Stimulated activated CD4-positive, alpha-beta T cell treated with anti-CD3 and anti-CD28 coated beads, Interleukin-1b, Interleukin-23, amount 100 ng/mL, for 1 hour (primary cell): ENCODE measurements at places on chromosomes 6 and 20.

DNA sequence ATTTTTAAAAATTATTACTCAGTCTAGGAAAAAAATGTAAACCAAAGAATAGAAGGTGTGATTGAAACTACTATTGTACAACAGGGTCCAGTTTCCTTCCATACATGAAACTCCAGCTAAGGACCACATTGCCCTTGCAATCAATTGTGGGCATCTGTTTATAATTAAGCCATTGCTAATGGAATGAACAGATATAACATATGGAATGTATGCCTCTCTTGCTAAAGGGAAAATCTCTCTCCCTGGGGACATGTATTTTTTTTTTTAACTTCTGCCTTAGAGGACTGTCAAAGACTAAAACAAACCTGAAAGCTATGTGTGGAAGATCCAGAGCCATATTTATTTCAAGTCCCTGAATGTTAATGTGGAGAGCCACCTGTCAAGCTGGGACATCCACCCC is 336.8 kb upstream of the MANEA start:
- no peak for DNase-seq

GRCh38 chr20:57281900-57282299 is 15.5 kb upstream of the BMP7 start:
- DNase-seq, result no peak

GRCh38 chr20:25085756-25086495 is 4.0 kb upstream of the VSX1 start:
- no peak for DNase-seq

- DNase-seq, result no peak
Measured at GRCh38 chr6:32047539-32047854, 9.3 kb downstream of the CYP21A2 start.

DNA sequence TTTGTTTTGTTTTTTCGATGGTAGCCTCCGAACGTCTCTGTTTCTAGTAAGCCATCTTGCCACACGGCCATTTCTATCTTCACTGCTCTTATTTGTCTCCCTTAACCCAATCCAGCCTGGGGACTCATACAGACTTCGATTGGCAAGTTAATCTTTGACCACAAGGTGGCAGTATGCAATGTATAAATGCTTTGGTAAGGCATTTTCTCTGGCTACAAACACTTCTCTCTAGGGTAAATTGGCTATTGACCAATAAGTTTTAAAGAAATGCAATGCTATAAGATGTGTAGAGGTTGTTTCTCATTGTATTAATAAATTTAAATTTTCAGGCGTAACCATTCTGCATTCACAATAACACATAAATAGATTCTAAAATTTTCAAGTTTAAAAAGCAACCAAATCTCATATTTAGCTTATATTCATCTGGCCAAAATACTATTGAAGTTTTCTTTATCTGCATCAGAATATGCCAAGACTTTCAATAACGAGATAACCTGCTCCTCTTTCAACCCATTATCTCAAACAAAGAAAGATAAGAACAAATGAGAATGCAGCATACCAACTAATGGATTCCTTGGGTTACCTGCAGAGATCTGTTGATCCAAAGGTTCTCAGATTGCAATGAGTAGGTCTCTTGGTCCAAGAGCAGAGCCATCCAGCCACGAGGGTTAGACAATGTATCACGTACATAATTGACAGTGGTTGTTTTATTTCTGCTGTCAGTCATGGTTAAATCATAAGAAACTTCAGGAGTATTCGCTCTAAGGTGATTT is 231.9 kb downstream of the PKHD1 start:
- DNase-seq, result no peak

DNA sequence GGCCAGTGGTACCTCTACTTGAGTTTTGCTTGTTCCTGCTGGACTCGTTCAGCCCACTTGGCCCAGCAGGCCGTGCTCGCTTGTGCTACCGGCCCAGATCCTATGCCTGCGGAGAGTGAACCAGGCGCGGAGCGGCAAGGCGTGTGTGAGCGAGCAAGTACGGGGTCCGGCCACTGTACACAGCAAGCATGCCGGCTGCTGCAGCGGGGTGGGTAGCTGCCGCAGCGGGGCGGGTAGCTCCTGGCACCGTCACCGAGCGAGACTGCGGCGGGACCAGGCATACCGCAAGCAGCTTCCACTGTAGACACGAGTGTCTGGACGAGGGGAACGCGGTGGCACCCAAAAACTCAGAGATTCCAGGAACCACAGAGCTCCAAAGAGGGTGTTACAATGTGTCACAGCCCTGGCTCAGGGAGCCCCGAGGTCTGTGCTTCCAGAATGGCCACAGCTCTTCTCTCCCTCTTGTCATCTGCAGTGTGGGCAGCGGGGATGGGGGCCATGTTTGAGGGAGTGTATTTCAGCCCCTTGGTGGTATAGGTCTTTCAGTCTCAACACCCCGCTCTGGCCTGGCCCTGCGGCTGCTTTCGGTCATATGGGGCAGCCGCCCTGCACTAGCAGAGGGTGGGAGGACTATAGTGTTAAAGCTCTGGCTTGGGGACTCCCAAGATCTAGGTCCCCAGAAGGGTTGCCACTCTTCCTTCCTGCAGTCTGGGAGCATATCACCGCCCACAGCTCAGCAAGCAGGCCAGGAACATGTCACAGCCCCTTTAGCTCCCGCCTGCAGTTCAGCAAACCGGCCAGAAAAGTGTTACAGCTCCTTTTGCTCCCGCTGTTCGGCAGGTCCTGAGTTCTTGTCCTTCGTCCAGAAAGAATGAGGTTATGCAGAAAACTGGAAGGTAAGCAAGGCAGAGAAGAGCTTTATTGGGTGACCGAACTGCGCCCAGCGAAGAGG is 6.1 kb upstream of the RWDD1 start:
- DNase-seq, result no peak

- DNase-seq, result no peak
Measured at GRCh38 chr6:167764713-167765479, 61.8 kb upstream of the AFDN start.

- DNase-seq, result no peak
Measured at GRCh38 chr6:126039284-126039683, 52.9 kb downstream of the TRMT11 start.

DNA sequence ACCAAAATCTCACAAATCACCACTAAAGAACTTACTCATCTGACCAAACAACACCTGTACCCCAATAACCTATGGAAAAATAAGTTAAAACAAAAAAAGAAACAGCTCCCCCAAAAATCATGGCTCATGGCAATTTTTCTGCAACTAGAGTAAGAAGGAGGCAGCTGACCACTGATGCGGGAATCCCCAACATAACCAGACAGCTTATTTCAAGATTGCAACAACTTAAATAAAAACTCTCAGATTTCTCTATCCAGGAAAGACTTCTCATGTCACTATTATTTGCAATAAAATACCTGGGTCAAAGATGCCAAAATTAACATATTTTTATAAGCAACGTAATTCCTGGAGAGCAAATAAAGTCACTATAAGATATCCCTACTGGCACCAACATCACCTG is 128.1 kb upstream of the LY86 start:
- DNase-seq, result no peak

GRCh38 chr20:25005661-25006060 is 13.1 kb upstream of the APMAP start:
- DNase-seq, result no peak

DNA sequence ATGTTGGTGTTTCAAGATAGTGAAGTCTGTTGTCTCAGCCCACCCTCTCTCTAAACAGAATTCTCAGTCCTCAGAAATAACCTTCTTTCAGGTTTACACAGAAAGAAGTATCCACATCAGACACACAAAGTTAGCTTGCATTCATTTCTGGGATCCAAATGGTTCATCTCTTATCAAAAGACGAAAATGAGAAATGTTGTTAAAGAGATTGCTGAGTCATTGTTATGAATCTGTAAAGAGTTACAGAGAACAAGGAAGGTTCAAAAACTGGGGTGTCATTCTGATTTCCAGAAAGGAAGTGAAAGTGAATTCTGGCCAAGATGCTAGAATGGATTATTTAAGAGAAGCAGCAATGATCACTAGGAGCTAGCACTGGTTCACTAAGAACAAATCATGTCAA is 90.5 kb upstream of the ATXN1 start:
- DNase-seq, result no peak

DNA sequence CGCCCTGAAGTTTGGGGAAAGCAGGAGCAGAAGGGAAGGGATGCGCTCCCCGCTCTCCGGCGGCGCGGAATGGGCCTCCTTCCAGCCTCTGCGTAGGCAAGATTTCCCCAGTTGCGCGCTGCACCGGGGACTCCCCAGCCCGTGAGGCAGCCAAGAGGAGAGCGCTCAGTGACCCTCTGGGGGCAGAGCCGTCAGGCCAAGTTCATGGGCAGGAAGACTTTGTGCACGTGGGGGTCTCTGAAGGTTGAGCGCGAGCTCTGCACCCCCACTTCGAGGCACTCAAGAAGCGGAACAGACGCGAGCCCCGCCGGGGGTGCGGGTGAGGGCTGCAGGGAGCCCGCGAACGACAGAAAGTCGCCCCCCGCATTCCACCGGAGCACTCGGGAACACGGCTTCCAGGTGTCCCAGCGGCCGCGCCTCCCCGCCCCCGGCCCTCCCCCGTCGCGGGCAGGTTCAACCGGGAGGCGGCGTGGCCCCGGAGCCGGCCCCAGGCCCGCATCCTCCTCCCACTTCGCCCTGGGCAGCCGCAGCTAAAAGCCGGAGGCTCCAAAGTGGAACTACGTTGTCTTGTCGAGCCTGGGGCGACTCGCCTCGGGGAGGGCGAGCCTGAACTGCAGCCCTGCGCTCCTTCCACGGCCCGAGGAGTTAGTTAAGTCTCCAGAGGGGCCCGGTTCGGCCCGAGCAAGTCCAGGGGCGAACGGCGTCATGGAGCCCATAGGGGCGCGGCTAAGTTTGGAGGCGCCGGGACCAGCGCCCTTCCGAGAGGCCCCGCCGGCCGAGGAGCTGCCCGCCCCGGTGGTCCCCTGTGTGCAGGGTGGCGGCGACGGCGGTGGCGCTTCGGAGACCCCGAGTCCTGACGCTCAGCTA is at the start of gene PPP1R3G:
PPP1R3G (plus strand) TSS at position 561 of the 867 bp plus-strand sequence; CDS start at position 706, 145 bp downstream.
- no peak for DNase-seq

DNA sequence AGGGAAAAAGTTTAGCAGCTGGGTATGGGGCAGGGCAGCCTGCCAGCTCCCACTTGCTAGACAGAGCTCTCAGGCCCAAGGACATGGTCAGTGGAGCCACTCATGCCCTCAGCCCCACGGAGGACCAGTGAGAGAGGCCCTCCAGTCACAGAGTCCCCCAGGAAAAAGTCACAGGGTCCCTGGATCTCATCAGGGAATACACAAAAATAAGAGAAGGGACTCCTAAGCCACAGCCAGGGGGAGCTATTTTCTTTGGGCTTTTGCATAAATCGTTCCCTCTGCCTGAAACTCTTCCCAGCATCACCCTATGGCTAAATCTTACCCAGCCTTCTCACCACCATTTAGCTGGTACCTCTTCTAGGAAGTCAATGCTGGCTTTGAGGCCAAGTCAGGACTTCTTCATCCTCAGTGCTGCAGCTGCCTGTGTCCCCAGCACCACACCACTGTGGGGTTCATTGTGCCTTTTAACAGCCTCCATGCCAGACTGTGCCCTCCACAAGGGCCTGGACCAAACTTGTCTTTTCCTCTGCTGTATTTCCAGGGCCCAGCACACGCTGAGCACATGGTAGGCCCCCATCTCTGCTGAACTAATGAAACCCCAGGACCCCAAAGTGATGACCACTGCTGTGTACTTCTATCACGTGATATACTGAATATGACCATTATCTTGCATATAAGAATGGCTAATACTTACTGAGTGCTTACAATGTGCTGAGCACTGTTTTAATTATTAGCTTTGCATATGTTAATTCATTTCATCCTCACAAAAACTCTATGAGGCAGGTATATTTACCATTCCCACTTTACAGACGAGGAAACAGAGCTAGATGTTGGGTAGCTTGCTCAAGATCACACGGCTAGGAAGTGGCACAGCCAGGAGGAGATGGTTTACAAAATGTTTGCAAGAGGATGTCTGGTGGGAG is 2.0 kb downstream of the ZNF335 start:
- no peak for DNase-seq

DNA sequence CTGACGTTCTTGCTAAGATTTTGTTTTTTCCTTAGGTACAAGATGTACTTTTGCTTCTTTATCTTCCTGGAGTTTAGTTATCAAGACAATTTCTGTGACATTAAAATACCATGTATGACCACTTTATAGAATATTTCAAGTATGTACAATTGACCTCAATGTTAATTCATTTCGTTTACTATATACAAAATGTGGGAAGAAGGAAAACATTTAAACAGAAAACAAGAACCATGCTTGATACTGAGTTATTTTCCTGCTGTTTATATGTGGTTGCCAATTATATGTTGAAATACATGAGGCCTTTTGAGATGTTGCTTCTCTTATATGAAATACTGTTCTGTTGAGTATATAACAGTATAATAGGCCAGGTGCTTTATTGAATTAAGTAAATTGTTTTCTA is 184.3 kb downstream of the JARID2 start:
- DNase-seq, result no peak

- DNase-seq, result no peak
Measured at GRCh38 chr6:89035252-89036101, 45.1 kb upstream of the PNRC1 start.

DNA sequence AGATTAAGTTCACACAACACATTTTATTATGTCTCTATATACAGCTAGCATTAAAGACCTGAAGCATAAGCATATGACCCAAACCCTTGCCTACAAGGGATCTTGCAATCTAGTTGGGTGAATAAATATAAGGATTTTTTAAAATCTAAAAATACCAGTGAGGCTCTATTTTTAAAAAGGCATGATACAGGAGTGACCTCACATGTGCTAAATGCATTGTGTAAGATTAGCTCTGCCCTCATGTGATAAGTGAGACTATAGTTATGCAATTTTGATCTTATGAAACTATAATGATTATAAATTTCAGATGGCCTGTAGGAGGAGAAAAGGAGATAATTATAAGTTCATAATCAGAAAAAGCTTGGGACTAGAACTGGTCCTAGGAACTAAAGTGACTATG is 451.0 kb upstream of the MAN1A1 start:
- DNase-seq, result no peak

- DNase-seq, result no peak
Measured at GRCh38 chr20:17827759-17828559, 128.2 kb downstream of the BANF2 start.

DNA sequence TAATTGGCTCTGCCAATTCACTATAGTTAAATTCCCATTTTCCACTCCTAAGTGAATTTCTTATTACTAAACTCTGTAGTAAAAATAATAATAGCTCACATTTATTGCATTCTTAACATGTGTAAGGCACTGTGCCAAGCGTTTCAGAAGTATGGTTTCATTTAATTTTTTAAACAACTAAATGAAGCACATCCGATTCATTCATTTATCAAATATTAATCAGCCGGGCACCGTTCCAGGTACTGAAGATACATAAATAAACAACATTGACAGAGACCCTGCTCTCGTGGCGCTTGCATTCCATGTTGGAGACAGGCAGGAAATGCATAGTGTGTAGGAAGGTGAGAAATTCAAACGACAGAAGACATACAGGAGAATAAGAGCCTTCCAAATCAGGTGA is 423.2 kb upstream of the JARID2 start:
- DNase-seq, result no peak

- DNase-seq, result no peak
Measured at GRCh38 chr20:38303908-38304379, at the start of gene BPI. BPI (plus strand) TSS chr20:38304156; CDS start chr20:38304224, 68 bp downstream.

DNA sequence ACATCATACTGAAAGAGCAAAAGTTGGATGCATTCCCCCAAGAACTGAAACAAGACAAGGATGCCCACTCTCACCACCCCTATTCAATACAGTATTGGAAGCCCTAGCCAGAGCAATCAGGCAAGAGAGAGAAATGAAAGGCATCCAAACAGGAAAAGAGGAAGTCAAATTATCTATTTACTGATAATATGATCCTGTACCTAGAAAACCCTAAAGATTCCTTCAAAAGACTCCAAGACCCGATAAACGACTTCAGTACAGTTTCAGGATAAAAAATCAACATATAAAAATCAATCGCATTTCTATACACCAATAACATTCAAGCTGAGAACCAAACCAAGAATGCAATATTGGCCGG is 14.5 kb downstream of the CDK19 start:
- no peak for DNase-seq
